ENCODE measurements at places on chromosomes 7 and 10.

DNA sequence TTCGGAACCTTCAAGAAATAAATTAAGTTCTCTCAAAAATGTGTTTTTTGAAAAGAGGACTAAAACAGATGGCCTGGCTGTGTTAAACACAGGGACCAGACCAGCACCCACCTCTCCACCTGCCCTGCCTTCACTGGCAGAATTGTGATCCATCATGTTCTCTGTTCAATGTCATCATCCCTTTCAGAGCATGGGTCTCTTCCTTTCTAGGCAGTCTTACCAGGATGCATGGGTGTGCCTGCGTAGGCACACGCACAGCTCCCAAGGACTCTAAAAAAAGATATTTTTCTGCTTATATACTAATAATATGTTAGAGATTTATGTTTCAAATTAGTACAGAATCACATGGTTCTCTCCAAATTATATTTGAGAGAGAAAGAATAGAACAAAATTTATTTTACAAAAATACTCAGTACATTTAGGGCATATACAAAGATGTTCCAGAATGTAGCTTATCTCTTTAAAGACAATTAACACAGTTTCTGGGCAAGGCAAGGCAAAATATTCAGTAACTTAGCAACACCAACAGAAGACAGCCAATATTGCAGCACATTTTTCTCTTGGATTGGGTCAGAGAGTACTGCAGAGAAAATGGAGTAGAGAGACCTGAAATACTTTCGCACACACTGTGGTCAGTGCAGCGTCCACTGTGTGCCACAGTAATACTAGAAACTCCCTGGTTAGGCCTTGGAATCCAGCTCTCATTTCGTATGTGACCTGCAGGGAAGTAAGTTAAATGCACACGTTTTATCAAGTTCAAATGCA is 52.8 kb downstream of the EGFR start:
- DNase-seq: no peak

GRCh38 chr7:67018940-67019339 is 22.3 kb downstream of the TYW1 start:
- DNase-seq: no peak

- no peak for DNase-seq
Observed at GRCh38 chr7:119514326-119514725, 758.6 kb upstream of the KCND2 start.

- no peak for DNase-seq
Observed at GRCh38 chr10:75726522-75727483, 295.4 kb downstream of the LRMDA start.

DNA sequence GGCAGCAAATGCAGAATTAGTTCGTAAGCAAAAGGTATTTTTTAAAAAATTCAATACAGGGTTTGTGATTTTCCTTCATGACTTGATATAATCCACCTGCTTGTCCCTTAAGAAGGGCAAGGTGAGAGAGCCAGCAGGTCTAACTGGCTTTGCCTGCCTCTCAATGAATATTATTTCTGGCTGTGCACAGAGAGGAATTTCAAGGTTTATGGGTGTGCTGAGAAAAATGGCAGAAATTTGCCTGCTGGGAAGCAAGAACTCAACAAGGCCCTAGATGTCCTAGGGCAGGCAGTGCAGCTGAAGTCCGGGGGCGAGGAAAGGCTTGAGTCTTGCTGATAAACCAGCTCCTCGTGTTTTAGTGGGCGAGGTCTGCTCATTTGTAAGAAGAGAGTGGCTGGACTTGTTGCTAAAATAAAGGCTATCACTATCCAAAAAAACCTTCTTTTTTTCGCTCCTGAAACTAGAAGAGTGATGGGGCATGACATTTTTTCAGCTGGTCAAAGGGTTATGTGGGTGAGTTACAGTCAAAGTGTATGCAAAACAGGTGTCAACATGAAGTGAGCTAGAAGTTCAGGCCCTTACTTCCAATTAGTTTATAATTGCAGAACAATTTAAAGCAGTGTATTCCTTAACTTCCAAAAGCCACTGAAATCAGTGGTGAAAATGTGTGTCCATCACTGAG is 385.8 kb upstream of the KLF6 start:
- DNase-seq: no peak

DNA sequence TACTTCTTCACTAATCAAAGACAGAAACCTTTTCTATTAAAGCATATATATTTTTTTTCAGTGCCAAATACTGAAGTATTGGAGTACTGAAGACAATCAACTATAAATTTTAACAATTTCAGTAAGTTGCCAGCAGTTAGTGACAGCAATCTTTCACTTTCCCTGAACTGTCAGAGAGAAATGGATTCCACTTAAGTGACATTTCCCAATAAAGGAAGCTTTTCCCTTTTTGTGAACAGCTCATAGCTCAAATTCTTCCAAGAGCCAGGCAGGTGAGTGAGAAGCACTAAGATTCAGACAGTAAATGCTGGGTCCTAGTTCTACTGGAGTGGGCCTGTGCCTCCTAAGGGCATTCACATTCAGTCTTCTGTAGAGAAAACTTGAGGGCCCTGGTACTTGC is 142.0 kb downstream of the SRPK2 start:
- no peak for DNase-seq

DNA sequence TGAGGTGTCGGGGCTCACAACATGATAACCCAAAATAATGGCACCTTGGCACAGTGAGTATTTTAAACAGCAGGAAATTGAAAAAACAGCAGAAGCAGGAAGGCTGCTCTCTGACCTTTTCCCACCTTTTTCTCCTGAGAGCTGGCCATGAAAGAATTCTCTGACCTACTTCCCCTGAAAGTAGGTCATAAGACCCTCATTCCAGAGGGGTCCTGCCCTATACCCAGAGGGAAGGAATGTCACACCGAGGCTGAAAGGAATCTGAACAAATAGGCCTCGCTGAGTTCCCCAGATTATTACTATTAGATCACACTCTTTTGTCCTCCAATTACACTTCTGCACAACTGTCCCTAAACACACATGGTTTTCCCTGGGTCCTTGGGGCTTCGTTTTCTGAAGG is 18.8 kb downstream of the CPVL start:
- no peak for DNase-seq

GRCh38 chr10:108721874-108722273 is 1201.4 kb downstream of the XPNPEP1 start:
- DNase-seq: no peak

DNA sequence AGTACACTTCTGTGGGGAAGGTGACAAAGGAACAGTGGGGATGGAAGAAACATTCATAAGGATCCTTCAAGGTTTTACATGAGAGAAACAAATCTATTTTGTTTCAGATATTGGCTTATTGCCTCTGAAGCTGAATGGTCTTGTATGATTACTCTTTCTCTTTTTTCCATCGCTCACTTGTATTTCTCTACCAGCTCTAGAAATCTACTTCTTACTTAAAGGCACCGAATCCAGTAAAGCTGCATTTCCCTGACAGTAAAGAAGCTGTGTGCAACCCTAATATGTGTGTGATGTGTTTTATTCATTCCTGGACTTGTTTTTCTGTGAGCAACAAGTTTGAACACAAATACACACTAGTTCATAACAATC is 45.2 kb upstream of the NXPH1 start:
- no peak for DNase-seq

GRCh38 chr7:157089100-157089610 is 49.6 kb upstream of the UBE3C start:
- DNase-seq: no peak

GRCh38 chr7:130367088-130367755 is 13.1 kb upstream of the CPA1 start:
- DNase-seq: no peak

DNA sequence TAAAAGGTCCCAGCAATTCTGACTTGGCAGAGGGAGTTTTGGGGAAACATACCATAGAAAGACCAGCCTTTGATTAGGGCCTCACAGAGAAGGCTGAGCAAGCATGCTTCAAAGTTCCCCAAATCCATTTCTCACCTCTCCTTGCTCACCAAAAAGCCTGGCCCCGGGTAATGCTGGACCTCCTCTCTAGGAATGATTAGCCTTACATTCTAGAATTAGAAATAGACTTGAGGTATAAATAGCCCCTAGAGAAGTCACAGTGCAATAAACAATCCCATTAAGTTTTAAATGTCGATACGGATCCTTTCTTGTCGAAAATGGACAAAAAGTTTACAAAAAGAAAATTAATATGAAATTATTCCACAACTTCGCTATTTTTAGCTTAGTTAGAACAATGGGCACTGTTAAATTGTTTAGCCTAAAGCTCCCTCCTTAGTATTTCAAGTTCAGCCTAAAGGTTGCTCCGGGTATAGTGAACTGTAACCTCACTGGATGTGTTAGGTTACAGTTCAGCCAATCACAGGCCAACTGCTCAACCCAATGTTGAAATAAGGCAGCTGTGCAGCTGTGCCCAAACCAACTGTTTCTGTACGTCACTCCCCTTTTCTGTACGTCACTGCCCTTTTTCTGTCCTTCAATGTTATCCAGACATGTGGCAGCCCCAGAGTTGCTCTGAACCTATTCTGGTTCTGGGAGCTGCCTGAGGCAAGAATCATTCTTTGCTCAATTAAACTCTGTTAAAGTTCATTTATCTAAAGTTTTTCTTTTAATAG is 7.9 kb upstream of the GSDME start:
- no peak for DNase-seq

GRCh38 chr7:121500360-121501058 is 104.4 kb upstream of the FAM3C start:
- no peak for DNase-seq

- no peak for DNase-seq
Observed at GRCh38 chr10:121185816-121186455, 334.8 kb downstream of the WDR11 start.

DNA sequence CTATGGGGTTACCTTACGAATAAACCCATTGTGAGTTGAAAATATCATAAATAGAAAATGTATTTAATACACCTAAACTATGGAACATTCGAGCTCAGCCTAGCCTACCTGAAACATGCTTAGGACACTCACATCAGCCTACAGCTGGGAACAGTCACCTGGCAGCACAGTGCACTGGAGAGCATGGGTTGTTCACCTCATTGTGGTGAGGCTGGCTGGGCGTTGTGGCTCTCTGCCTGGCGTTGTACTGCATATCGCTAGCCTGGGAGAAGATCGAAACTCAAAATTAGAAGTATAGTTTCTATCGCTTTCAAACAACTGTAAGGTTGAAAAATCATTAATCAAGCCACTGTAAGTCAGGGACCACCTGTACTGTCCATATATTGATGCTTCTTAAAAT is 17.3 kb upstream of the HBP1 start:
- DNase-seq: no peak

DNA sequence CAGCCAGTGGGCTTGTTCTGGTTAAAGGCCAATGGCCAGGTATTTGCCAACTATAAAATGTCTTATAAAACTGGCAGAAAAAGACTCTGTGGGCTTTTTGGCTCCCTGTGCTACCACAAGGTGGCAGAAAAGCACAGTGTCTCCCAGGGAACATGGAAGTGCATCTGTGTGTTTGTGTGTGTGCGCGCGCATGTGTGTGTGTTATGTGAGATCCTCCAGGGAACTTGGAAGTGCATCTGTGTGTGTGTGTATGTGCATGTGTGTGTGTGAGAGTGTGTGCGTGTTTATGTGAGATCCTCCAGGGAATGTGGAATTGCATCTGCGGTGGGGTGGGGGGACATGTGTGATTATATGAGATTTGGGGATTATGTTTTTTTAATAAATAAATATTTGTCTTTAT is 30.2 kb upstream of the ABI1 start:
- DNase-seq: peak; percentile 5

GRCh38 chr10:124354411-124355382 is 64.0 kb downstream of the OAT start:
- DNase-seq: no peak

Data from stimulated activated CD8-positive, alpha-beta memory T cell treated with anti-CD3 and anti-CD28 coated beads, Interleukin-4, amount 100 ng/mL, for 24 hours (primary cell).